ENCODE measurements at places on chromosomes 2 and 18.

DNA sequence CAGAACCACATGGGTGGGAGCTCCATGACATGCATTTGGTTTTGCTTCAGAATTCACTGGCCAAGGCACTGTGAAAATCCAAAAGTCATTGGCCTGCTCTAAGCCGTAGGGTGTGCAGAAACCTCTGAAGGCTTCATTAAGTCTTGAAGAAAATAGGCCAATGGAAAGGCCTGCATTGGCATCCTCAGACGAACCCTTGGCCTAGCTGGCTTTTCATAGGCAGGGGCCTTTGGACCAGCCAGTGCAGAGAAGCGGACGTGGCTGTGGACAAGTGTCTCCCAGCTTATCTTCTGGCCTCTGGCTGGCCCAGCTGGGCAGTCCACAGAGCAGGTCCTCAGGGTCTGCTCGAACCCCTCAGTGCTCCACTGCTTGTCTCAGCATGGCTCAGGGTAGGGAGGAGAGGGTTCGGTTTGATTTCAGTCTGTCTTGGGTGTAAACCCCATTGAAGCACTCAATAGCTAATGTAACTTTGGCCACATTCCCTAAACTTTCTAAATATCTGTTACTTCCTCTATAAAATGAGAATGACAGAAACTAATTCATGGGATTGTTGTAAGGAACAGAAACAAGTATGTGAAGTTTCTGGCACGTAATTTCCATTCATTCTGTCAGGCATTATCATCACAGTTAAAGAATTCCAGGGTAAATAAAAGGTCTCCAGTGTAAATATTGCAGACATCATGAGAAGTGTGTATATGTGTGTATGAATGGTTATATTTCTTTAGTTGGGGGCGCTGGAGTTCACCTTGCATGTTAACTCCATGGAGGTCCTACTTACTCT is 125.5 kb downstream of the TFCP2L1 start:
- DNase-seq = no peak

DNA sequence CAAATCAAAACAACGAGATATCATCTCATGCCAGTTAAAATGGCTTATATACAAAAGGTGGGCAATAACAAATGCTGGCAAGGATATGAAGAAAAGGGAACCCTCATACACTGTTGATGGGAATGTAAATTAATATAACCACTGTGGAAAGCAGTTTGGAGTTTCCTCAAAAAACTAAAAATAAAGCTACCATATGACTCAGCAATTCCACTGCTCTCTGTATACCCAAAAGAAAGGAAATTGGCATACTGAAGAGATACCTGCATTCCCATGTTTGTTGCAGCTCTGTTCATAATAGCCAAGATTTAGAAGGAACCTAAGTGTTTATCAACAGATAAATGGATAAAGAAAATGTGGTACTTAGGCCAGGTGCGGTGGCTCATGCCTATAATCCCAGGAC is 124.8 kb downstream of the MSTN start:
- no peak for DNase-seq

DNA sequence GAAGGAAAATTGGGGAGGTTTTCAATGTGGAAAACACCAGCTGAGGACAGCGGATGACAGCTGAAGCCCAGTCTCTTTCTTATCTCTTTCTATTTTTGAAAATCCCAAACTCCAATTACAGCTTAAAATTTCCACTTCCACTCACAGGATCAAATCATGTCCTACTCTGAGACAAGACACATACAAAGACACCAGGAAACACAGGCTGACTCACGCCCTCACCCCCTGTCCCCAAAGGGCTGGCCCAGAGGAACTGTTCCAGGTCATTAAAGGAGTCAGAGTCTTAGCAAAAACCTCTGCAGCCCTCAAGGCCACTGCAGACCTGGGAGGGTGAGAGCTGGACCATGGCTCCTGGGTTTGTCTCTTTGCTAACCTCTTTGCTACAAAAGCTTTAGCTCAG is 143.1 kb upstream of the CAPN13 start:
- DNase-seq = no peak

- DNase-seq = no peak
Observed at GRCh38 chr18:46333431-46334135, 229.4 kb downstream of the HAUS1 start.

GRCh38 chr2:224055101-224055500 is 16.0 kb upstream of the SERPINE2 start:
- DNase-seq = no peak

DNA sequence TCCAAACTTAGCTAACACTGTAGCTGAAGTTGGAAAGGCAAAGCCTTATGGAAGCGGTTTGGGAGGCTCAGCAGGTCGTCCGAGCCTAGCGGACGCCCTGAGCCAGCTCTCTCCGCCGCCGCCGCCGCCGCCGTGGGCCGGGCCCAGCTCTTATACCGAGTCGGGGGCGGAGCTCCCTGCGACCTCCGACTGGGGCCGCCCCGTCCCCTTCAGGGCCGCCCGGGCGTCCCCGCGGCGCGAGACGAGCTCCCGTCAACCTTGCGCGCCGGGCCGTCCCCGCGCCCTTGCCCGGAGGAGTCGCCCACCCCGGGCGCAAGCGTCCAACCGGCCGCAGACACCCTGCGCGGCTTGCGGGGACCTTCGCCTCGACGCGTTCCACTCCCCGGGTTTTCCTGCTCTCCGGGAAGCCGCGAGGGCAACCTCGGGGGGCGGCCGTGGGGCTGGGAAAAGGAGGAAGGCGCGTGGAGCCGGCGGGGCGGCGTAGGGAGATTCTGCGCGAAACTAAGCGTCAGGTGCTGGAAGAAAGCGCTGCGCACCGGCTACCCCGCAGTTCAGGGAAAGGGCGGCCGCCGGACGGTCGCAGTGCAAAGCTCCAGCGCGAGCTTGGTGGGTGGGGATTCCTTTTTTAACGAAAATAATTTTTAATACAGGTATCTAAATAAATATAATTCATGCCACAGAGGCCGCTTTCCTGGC is at the start of gene SLC40A1:
Gene SLC40A1 (minus strand): TSS at position 129 of the 696 bp plus-strand sequence. CDS start 326 bp downstream, outside the sequence.
- no peak for DNase-seq

DNA sequence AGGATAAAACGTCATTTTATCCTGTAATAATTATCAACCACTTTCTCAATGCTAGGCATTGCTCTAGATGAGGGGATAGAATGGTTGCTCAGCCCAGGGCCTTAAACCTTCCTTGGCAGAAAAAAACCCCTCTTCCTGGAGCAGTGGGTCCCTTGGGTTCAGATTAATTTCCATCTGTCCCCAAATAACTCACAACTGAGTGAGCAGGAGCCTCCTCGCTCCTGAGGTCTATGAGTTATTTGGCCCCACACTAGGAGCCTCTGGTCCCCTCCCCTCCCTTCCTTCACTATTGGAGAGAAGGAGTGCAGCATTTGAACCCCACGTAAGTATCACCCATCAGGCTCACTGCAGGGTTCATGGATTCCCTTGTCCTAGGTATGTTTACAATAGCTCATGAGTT is 157.5 kb upstream of the FHL2 start:
- no peak for DNase-seq

GRCh38 chr2:233039846-233040530 is 7.5 kb downstream of the NEU2 start:
- DNase-seq = no peak

DNA sequence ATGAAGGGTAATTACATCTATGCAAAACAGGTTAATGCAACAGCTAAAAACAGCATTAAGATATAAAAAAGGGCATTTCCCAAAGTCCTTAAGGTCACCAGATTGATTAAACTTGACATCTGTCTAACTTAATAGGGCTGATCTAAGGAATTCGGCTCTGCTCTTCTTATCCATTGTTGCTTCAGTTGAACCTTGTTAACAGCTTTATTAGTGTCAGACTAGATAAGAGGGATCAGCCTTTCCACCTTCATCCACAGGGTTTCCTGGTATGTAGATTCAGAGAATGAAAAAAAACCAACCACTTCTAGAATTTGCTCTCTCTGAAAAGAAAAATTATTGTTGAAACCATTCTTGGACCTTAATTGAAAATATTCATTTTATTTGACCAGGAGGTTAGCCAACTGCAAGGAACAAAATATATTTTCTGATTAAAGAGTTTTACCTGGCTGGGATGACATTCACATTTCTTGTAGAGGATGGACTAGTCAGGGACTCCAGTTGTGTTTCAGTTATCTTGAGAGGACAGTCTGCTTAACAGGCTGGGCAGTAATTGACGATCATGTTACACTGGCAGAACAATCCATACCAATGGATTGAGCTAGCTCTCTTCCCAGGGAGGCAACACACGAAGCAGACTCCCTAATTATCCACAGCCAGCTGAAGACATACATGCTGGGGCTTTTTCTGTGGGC is 357.4 kb upstream of the ACVR2A start:
- no peak for DNase-seq

GRCh38 chr18:2441544-2441943 is 129.8 kb downstream of the METTL4 start:
- DNase-seq = no peak

DNA sequence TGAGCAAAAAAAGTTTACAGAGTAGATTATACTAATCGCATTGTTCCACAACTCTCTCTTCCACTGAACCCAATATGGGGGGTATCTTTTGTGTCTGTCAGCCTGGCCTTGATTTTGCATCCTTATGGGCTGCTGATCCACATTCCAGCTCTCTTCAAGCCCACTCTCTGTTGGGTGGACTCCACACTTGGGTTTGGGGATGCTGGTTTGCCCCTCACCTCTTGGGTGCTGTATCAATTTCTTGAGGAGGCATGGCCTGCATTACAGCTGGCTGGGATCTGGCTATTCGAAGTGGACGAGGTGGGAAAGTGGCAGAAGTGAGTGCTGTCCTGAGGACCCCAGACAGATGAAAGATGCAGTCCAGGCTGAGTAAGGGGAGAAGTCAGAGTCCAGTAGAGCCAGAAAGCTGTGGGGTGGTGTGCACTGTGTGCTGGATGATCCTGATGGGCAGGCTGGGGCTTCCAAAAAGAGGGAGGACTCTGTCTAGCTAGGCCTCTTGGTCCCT is 141.4 kb downstream of the CAPN13 start:
- DNase-seq = no peak

DNA sequence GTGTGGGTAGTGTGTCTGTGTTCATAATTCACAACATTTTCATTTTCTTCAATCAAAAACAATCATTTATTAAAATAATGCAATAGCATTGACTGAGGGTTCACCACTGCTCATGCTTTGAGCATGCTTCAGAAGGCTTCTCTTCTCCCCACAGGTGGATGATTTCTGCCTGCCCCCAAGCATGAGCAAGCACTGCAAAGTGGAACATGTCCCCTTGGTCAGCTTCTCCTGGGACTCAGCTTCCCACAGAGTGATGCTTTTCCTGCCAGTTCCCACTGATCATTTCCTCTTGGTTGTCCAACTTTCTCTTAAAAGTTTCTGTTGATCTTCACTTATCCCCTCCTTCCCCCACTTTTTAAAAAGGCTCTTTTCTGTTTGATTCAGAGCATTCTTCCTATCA is 31.5 kb upstream of the CDH19 start:
- no peak for DNase-seq

DNA sequence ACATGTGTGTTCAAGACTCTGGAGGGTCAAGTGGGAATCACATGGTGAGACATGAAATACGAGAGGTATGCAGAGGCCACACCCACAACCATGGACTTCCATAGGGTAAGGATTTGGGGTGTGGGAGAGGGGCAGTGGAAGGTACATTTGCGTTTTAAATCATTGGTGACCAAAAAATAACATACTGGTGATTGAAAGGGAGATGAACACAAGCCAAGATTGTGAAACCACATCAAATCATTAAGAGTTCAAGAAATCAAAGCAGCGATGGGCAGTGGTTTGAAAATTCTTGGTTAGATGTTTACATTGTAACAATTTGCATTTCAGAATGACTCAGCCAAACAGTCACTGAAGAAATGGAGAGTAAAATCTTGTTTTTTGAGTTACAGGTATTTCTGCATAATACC is 1.9 kb upstream of the CABYR start:
- DNase-seq = no peak

- DNase-seq = no peak
Observed at GRCh38 chr18:10249270-10249669, 205.2 kb upstream of the APCDD1 start.

DNA sequence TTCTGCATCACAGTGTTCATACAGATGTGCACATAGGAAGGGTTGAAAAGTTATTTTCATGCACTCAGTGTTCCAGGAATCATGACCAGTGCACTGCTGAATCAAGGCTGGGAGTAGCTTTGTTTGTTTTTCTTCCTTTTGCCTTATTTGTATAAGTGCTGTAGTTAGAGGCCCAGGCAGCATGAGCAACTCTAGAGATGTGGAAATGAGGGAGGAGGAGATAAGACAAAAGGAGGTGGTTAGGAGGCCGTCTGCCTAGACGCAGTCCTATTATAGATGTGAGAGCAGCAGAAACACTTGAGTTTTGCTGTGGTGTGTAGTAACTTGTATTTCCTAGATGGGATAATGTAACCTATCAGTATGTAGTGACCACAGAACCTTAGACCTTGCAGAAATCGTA is 264.3 kb upstream of the RASGRP3 start:
- DNase-seq = no peak

DNA sequence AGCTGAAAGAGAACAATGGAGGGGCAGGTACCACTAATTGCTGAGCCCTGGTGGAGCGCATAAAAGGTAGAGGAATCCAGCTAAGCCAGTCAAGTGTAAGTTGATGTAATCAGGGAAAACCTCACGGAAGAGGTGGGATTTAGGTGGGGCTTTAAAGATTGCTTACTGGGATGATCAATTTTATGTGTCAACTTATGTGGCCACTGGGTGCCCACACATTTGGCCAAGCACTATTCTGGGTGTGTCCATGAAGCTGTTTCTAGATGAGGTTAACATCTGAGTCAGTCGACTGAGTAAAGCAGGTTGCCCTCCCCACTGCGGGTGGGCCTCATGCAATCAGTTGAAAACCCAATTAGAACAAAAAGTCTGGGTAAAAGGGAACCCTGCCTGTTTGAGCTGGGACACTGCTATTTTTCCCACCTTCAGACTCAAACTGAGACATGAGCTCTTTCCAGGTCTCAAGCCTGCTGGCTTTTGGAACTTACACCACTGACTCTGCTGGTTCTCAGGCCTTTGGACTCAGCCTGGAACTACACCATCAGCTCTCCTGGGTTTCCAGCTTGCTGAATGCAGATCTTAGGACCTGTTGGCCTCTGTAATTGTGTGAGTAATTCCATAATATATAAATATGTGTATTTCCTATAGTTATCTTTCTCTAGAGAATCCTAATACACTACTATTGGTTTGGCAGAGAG is 67.3 kb downstream of the MYO5B start:
- no peak for DNase-seq

GRCh38 chr2:71782323-71782722 is 329.0 kb downstream of the DYSF start:
- DNase-seq = no peak

- no peak for DNase-seq
Observed at GRCh38 chr18:46628206-46628605, 28.8 kb downstream of the LOXHD1 start.

DNA sequence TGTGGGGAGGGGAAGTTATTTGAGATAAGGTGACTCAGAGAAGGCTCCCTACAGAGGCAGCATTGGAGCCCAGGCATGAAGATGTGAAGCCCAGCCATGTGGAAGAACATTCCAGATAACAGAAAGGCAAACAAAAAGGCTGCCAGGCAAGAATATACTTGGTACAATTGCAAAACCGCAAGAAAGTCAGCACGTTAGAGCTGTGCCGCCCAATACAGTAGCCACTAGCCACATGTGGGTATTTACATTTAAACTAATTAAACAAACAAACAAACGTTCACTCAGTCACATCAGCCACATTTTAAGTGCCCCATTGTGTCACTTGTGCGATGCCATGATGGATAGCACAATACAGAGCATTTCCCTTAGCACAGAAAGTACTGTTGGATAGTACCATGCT is 179.6 kb downstream of the SATB2 start:
- DNase-seq = no peak

GRCh38 chr2:218383892-218384519 is 1.9 kb downstream of the SLC11A1 start:
- DNase-seq = no peak

Data from substantia nigra (tissue), 51 donors.